ENCODE measurements at places on chromosomes 1 and 21.

GRCh38 chr21:29654855-29655254, 284.9 kb downstream of the GRIK1 start:
- DNase-seq: no peak

GRCh38 chr21:29730281-29730680, 209.5 kb downstream of the GRIK1 start:
- DNase-seq: no peak

DNA sequence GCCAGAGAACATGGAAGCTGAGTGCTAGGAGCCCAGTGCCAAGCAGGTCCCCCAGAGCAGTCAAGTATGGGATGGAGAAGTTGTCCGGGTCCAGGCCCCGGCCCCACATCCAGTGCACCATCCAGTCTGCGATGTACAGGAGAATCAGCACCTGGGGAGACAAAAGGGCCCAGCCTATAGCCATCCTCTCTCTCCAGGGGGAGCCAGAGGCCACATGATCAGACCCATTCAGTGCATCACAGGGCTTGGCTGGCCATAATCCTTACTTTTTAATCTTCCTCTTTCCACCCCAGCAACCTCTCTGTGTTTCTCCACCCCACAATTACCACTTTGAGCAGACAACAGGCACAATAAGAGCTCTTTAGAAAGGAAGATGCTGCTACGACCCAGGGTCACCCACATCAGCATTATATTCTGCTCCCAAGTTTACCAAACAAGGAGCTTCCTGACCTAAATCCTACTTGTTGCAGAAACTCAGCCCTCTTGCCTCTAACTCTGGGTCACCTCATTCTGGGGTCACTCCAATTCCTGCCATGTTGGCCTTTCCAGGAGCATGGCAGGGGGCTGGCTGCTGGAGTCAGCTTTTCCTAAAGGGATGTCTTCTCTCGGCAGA, 16.4 kb upstream of the RAB29 start:
- no peak for DNase-seq

- no peak for DNase-seq
Observed at GRCh38 chr21:27464648-27465047, 497.8 kb upstream of the ADAMTS5 start.

GRCh38 chr1:43316738-43317520, 16.1 kb downstream of the TIE1 start:
- no peak for DNase-seq

DNA sequence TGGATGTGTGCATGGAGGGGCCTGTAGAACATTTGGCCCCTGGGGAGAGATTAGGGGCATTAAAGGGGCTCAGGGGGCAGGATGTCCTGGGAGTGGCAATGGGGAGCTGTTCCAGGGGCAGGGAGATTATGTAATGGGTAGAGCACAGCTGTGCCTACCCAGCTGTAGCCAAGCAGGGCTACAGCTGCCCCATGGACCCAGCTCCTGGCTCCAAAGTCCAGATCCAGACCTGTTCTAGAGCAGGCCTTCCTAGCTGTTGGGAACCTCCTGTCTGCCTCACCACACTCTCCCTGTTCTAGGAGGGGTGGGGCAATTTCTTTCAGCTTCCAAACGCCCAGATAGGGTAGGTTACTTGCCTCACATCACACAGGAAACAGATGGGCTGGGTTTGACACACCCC, 5.6 kb downstream of the RPS6KA1 start:
- DNase-seq: no peak

DNA sequence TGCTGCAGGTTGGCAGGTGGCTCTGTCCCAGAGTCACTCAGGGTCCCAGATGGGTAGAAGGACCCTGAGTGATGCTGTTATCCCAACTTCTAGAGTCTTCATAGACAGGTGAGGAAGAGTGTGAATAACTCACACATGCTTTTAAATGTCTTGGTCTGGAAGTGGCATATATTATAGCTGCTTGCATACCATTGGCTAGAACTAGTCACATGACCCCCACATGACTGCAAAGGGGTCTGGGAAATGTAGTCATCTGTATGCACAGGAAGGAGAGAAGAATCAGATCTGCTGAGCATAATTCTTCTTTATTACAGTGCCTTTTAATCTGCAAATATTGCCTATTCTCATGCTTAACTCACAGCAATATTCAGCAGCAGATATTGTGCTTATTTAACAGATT, 28.2 kb upstream of the KLHDC7A start:
- DNase-seq: peak; percentile 1

- no peak for DNase-seq
Observed at GRCh38 chr21:30463713-30464112, 16.5 kb downstream of the KRTAP19-1 start.

GRCh38 chr1:40766017-40766416, 17.6 kb upstream of the KCNQ4 start:
- DNase-seq: no peak

DNA sequence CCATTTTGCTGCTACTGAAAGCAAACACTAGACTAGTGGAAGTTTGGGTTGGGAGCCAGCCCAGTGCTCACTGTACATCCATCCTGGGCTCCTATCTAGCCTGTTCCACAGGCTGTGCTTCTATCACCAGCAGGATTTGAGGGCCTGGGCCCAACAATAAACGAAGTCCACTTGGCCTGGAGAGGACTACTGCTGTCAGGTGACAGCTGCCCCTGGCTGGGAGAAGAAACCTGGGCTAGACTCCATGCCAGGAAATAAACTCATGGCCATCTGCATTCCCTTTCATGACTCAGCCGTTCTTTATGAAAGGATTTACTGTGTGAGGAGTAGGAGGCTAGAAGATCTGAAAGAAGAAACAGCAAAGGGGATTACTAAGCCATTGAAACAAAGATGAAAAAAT, 35.5 kb downstream of the COLGALT2 start:
- DNase-seq: peak; percentile 64

- no peak for DNase-seq
Observed at GRCh38 chr1:94951509-94952208, 24.7 kb upstream of the CNN3 start.

DNA sequence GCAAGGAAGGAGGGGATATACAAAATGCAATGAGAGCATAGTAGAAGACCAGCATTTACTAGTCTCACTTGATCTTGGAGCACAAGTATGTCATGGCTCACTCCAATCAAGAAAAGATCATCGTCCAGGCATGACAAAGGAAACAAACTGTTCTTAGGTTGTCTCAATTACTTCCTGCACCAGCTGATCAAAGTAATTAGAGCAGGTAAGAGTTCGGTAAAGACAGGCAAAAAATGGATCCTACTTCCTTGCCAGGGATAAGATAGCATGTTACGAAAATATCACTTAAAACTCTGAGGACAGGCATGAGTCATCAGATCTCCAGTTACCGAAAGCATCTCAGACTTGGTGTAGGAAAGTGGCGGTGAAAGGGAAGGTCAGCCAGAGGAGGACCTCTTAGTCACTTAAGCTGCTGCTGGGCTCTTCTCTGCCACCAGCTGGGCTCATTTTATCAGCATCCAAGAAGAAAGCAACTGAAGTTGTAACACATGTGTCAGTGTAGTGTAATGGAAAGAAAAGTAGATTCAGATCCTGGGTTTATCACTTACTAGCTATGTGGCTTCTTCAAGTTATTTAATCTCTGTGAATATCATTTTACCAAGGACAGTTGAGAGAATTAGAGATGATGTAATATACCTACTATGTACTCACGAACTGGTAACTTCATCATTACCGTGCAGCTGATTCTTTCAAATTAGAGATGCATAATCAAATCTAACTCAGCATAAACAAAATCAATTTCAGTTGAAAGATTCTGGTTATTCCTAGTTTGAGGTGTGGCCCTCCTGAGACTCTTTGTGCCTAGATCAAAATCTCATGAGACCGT, 46.8 kb downstream of the XCL1 start:
- no peak for DNase-seq

DNA sequence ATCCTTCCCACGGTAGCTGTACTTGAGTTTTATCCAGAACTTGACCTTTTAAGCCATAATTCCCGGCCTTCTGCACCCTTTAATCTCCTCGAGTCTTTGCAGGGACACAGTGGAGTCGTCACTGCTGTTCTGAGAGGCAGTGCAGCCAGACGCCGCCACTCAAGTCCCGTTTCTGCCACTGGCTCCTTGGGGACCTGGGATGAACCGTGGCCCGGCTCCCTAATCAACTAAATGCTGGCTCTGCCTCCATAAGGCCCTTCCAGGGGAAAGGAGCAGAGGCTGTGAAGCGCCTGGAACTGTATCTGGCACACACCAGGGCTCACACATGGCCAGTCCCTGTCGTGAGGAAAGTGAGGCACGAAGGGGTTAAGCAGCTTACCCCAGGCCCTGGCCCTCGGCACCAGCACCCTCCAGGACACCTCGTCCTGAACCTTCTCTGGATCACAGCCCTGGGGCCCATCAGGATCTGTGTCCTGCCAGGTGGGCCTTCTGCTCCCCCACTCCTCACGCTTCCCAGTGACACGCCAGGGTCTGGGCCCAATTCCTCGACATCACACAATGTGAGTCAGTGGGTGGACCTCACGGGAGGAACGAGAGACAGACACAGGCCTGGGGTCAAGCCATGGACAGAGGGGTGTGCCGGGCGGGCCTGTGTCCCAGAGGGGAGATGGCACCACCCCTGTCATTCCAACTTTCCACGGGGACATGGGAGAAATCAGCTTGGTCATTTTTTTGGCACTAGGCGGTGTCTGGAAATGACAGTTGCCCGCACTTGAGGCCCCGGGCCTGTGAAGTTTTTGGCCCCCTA, 23.5 kb upstream of the C1orf174 start:
- DNase-seq: no peak

- DNase-seq: no peak
Observed at GRCh38 chr21:37374027-37374426, 7.5 kb downstream of the DYRK1A start.

DNA sequence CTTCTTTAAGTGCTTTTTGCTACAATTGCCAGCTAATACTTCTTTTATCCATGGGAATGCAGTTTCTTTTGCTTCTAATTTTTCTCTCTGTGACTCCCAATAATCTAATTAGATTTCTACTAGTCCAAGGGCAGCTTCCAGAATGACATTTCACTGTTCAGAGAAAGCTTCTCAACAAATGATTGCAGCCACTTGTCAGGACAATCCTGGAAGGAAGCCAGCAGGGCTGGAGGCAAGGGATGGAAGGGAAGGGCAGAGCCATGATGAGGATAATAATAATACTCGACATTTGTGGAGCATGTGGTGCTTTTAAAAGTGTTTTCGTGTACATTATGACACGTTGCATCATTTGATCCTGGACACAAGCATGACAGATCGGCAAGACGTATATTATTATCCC, 19.4 kb downstream of the F11R start:
- no peak for DNase-seq
